ENCODE measurements at places on chromosomes 1 and 21.

GRCh38 chr1:87783315-87783714, 454.6 kb downstream of the LMO4 start:
- H3K27ac ChIP-seq = no peak overlapping the region
- peaks cover 2% of the 10 kb centered on the region for H3K4me1 ChIP-seq
- DNase-seq = no peak
- no peaks in the 10 kb centered on the region for H3K36me3 ChIP-seq
- H3K27me3 ChIP-seq = no peaks in the 10 kb centered on the region
- H3K4me3 ChIP-seq = no peak overlapping the region

DNA sequence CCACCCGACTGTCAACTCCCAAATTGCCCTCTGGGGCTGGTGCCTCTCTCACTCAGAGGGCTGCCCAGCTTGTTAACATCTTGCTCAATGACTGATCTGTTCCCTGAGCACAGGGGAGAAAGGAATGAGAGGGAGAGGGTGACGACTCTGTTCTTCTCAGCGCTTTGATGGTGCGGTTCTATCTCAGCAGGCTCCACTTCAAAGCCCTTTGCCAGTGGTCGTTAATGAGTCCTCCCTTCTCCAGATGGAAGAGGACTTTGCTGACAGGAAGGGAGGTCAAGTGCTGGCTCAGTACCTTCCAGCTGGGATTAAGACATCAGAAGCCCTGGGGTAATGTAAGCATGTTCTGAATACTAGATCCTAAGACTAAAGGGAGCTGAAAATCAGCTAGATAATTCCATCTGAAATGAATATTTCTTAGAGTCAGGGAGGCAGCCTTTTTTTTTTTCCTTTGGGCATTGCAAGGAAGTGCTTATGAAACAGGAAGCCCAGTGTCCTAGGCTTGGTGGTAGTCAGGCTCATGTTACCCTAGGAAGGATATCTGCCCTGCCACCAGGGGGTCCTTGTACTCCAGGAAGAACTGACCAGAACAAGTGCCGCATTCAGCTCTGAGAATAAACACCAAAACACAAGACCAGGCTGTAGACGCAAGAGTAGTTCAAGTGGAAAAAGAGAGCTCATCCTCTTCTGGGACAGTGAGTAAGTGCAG, 4.7 kb downstream of the FMOD start:
- H3K4me1 ChIP-seq = no peaks in the 10 kb centered on the region

GRCh38 chr1:82279241-82279640, 478.5 kb downstream of the ADGRL2 start:
- no peak overlapping the region for H3K4me3 ChIP-seq
- H3K4me1 ChIP-seq = no peaks in the 10 kb centered on the region
- DNase-seq = no peak
- no peaks in the 10 kb centered on the region for H3K36me3 ChIP-seq
- no peaks in the 10 kb centered on the region for H3K27me3 ChIP-seq

GRCh38 chr1:210394281-210394821, 65.6 kb downstream of the HHAT start:
- H3K4me3 ChIP-seq = no peak overlapping the region
- no peak overlapping the region for H3K27ac ChIP-seq
- H3K4me1 ChIP-seq = peaks cover 11% of the 10 kb centered on the region
- no peaks in the 10 kb centered on the region for H3K27me3 ChIP-seq
- H3K36me3 ChIP-seq = no peaks in the 10 kb centered on the region
- DNase-seq = peak; percentile 27

GRCh38 chr1:27600498-27601175, 3.3 kb downstream of the AHDC1 start:
- peaks cover 2% of the 10 kb centered on the region for H3K36me3 ChIP-seq
- H3K27me3 ChIP-seq = no peaks in the 10 kb centered on the region
- H3K4me3 ChIP-seq = no peak overlapping the region
- DNase-seq = peak; percentile 45
- no peak overlapping the region for H3K27ac ChIP-seq

DNA sequence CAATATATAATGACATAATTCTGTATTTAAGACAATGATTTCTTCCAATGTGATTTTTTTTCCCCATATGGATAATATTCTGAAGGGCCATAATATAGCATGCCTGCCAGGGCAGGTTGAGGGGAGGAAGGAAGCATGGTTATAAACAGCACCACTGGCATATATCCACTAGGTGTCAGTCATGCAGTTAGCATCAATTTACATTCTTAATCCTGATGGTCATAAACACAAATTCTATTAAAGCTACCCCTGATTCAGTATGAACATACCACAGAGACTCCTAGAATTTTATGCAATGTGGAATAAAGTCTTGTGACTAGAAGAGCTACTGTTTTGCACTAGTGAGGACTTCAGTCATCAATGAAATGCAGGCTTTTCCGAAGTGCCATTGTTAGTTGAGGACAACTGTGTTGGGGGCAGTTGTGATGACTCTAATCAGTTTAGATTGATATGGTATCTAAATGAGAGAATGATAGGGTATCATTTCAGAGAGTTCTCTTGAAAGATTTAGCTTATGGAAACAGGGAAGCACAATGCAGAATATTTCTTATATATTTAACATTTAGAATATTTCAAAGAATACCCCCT, 342.7 kb upstream of the NR5A2 start:
- H3K27ac ChIP-seq = no peak overlapping the region
- H3K27me3 ChIP-seq = no peaks in the 10 kb centered on the region
- peak; percentile 82 for DNase-seq
- no peak overlapping the region for H3K4me3 ChIP-seq
- H3K4me1 ChIP-seq = peaks cover 4% of the 10 kb centered on the region

DNA sequence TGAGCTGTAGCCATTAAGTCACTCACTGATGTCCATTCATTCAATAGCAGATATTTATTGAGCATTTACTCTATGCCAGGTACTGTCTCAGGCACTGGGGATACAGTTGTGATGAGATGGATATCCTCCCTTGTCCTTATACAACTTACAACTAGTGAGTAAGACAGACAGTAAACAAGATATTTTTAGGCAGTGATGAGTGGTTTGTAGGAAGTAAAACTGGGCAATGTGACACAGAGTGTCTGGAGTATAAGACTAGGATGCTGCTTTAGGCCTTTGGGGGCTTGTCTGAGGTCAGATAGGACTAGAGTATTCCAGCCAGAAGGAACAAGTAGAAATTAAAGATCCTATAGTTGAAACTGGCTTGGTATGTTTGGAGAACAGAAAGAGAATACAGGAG, 41.4 kb downstream of the NOS1AP start:
- H3K36me3 ChIP-seq = no peaks in the 10 kb centered on the region
- no peaks in the 10 kb centered on the region for H3K4me1 ChIP-seq
- H3K27me3 ChIP-seq = peaks cover 7% of the 10 kb centered on the region

GRCh38 chr21:23725576-23725975, 1881.7 kb downstream of the MRPL39 start:
- H3K4me1 ChIP-seq = no peaks in the 10 kb centered on the region
- H3K27ac ChIP-seq = no peak overlapping the region
- DNase-seq = no peak
- no peaks in the 10 kb centered on the region for H3K36me3 ChIP-seq
- no peak overlapping the region for H3K4me3 ChIP-seq
- H3K27me3 ChIP-seq = no peaks in the 10 kb centered on the region

DNA sequence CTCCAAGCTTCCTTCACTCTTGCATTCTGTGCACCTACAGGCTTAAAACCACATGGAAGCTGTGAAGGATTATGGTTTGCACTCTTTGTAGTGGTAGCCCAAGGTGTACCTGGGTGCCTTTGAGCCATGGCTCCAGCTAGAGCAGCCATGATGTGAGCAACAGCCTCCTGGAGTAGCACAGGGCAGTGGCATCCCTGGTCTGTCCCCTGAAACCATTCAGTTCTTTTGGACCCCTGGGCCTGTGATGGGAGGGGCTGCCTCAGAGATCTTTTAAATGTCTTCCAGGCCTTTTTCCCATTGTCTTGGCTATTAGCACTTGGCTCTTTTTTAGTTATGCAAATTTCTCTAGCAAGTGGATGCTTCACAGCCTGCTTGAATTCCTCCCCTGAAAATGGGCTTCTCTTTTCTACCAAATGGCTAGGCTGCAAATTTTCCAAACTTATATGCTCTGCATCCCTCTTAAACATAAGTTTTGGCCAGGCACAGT, 47.4 kb downstream of the CLCA4 start:
- no peaks in the 10 kb centered on the region for H3K27me3 ChIP-seq
- no peaks in the 10 kb centered on the region for H3K36me3 ChIP-seq
- H3K4me3 ChIP-seq = no peak overlapping the region
- H3K4me1 ChIP-seq = no peaks in the 10 kb centered on the region

Measured in IMR-90 (cell line).